ENCODE measurements at places on chromosomes 11 and 22. TPM values are rescaled to one million over a fixed set of nuclear protein-coding genes. Genes with fewer than 3 reads are reported as not detected.

The LDLRAD3 gene
- total RNA-seq: 6.3 TPM

The NRIP3 gene
- total RNA-seq: 2.2 TPM

The TCN1 gene
- 4.2 TPM for total RNA-seq

The DDTL gene
- total RNA-seq: 1.2 TPM

The ADORA2A gene
- under 0.01 TPM for total RNA-seq

The CTR9 gene
- total RNA-seq: 16.8 TPM

The NFAM1 gene
- total RNA-seq: not detected

The KIAA1671 gene
- 14.7 TPM for total RNA-seq

The UPK3A gene
- total RNA-seq: not detected

All from bronchial epithelial cell (primary cell).